ENCODE measurements at places on chromosomes 11 and 22.
A peak's percentile ranks its signal among the peaks of the same experiment; 100 is the strongest.

GRCh38 chr11:122690801-122691548 is 35.5 kb downstream of the UBASH3B start:
- DNase-seq = peak; percentile 16

GRCh38 chr11:119077839-119078238 is 6.8 kb upstream of the HMBS start:
- no peak for DNase-seq

DNA sequence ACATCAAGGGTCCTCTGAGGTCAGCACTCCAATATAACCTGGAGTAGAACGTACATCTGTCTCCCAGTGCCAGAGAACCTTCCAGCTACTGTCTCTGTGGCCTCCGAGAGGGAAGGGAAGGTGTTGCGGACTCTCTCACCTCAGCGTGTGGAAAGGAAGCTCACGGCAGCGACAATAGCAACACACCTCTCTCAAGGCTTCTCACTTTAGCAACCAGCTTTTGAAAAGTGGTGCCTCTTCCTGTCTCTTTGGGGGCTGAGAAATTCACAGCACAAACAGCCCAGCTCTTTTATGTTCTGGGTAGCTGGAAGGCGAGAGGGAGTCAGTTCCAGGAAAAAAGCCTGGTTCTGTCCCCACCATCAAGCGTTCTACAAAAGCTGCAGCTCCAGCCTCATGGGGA is 156.9 kb upstream of the TBCEL start:
- DNase-seq = no peak

GRCh38 chr22:20246368-20247009 is 21.6 kb downstream of the RTN4R start:
- no peak for DNase-seq

- peak; percentile 46 for DNase-seq
Measured at GRCh38 chr11:20131788-20132666, 28.2 kb downstream of the DBX1 start.

DNA sequence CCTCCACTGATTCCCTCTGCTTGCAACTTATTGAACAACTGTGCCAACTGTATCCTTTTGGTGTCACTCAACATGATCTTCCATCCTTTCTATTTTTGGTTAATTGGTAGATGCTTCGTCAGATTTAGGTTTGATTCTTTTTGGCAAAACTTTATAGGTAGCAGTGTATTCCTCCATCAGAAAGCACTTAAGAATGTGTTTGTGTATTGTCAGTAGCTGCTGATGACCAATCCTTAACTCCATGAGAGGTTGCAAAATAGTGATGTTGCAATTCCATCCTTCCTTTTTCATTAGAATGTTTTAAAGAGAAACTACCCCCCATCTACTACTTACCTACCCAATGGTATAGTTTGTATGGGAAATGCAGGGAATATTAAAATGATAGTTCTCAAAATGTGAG is 22.1 kb downstream of the FAM76B start:
- no peak for DNase-seq

DNA sequence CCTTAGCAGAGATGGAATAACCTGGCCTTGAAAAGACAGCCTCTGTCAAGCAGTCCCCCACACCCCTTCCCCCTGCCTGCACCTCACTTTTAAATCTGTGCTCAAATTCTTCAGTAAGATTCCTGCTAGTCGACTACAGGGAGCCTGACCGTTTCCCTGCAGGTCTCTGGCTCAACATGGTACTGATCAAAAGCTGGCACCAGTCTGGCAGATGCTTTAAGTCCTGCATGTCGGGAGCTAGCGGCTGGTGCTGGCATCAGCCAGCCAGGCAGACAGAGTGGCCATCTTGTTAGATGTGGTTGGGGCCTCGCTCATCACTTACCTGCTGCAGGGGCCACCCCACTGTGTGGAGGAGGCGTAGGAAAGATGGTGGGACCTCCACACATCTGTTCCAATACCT is 204.4 kb upstream of the SORL1-AS1 start:
- no peak for DNase-seq

GRCh38 chr11:64019106-64020037 is 16.4 kb upstream of the FLRT1 start:
- no peak for DNase-seq

DNA sequence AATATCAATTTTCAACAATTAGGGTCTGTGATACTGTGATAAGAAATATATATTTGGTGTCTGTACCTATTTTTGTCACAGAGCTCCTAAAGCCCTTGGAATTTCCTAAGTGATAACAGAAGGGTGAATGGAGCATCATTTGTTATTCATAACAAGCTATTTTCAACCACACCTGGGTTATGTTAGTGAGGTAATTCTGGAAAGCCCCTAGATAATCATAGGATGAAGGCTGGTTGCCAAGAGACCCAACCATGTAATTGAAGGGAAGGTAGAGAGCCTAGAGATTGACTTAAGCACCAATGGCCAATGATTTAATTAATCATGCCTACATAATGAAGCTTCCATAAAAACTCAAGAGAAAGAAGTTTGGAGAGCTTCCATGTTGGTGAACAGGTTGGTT is 109.4 kb downstream of the KIF18A start:
- DNase-seq = no peak

GRCh38 chr11:2432628-2433071 is 11.7 kb downstream of the TRPM5 start:
- no peak for DNase-seq

GRCh38 chr11:27558401-27558800 is 51.8 kb upstream of the LIN7C start:
- DNase-seq = no peak

- no peak for DNase-seq
Measured at GRCh38 chr22:20591660-20592310, 84.4 kb downstream of the MED15 start.

GRCh38 chr11:63805844-63806415 is 7.3 kb upstream of the SPINDOC start:
- no peak for DNase-seq

DNA sequence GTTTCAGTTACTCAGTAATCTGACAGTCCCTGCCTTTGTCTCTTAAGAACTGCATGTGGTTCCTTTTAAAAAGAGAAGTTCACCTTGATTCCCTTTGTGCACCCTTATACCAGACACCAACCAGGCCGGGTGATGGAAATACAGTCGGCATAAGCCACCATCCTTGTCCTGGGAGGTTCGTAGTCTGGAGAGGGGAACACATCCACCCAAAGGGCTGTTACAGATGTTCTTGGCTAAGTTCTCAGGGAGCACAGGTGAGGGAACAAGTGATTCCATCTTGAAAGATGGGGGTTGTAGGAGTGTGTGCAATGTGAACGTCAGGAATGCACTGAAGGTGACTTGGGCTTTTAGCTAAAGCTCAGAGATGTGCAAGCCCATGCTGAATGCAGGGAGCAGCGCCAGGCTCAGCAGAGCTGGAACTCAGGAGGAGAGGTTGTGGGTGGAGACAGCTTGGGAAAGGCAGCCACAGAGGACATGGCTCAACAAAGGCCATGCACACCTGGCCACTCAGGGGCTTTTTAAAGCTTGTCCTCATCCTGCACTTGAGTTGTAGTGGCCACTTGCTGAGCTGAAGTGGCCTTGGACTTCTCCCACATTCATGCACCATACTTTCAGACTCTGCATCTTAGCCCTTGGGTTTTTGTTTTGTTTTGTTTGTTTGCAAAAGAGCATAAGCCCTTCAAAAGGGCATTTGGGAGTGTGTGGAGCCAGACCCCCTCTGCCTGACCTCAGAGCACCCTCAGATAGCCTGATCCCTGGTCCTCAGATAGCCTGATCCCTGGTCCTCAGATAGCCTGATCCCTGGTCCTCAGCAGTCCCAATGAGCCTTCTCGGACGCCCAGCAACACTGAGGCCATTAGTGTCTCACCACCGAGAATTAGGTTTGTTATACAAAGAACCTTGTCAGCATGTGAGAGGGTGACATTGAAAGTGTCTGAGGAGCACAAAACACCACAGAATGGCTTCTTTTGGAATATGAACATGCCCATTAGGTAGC is 12.7 kb upstream of the TMA7B start:
- no peak for DNase-seq

DNA sequence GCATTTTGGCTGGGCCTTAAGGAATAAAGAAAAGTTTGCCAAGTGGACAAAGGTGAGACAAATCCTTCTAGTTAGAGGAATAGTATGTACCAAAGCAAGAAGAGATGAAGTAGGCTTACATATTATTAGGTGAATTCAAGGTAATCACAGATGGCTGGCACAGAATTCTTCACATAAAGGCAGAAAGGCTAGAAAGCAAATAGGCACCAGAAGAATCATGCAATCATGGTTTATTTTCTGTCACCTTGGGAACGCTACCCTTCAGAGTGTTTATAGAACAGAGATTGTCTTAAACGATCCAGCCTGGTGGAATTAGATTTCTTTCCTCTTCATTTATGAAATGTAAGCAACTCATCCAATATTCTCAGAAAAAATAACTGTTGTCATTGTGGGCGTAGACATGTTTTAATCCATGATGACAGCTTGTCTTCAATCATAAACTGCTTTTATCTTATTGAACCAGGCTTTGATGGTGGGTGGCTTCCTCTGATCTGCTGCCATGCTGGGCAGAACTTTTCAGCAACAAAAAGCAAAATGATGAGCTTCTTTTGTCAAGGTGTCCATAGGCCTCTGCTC is 49.0 kb upstream of the CSNK2A3 start:
- no peak for DNase-seq

DNA sequence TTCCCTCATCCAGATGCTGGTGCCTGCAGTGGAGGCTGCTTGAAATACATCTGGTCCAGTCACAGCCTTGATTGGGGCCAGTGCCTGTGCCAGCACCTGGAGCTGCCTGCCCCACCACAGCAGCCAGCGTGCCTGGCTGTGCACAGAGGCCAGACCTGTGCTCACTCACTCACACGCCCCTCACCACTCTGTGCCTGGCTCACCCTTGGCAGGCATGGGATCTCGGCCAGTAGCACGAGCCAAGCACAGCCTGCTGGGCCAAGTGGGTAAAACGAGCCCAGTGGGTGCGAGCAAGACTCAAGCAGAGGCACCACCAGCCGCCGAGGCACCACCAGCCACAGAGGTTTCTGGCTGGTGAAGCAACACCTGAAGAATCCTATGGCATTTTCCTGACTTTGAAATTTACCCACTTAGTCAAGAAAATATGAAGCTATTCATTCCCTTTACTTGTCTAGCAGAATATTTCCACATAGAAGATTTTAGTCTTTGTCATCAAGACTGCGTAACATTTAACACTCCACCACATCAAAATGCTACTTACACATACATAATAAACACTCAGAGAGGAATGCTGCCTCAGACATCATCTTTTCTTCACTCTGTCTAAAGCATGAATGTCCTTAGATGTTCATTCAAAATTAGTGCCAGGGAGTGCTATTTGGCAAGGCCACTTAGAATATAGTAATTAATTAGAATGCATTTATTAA is 424.3 kb upstream of the FAT3 start:
- no peak for DNase-seq

- DNase-seq = peak; percentile 82
Measured at GRCh38 chr22:17777005-17777716, 2.9 kb upstream of the BID start.

DNA sequence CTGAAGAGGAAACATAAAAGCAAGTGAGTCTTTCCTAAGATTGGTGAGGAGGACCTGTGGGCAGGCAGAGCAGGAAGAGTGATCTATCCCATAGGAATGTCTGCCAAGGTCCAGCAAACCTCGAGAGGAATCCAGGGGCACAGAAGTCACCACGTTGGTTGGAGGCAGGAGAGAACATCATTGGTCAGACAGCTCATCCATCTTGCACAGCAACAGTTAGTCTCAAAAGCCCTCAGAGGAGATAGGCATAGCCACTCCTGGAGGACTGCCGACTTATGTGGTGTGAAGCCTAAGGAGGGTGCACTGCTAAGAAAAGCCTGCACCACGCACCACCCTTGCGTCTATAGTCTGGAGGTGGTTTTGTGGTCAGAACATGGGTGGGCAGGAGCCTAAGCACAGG is 109.1 kb downstream of the RASSF10 start:
- DNase-seq = no peak

Measured in CD4-positive, alpha-beta T cell treated with Interleukin-12 subunit alpha and Interleukin-12 subunit beta, for 1 hour (primary cell).